ENCODE measurements at places on chromosomes 7 and 10.

- H3K36me3 ChIP-seq: peaks cover 72% of the 10 kb centered on the region
- H3K27ac ChIP-seq: no peak overlapping the region
- DNase-seq: no peak
- no peaks in the 10 kb centered on the region for H3K27me3 ChIP-seq
- no peaks in the 10 kb centered on the region for H3K4me1 ChIP-seq
Observed at GRCh38 chr7:138564365-138564764, 104.3 kb downstream of the TRIM24 start.

- no peaks in the 10 kb centered on the region for H3K4me1 ChIP-seq
- H3K27me3 ChIP-seq: peaks cover 2% of the 10 kb centered on the region
- H3K36me3 ChIP-seq: no peaks in the 10 kb centered on the region
Observed at GRCh38 chr7:38506756-38507155, 124.4 kb downstream of the AMPH start.

DNA sequence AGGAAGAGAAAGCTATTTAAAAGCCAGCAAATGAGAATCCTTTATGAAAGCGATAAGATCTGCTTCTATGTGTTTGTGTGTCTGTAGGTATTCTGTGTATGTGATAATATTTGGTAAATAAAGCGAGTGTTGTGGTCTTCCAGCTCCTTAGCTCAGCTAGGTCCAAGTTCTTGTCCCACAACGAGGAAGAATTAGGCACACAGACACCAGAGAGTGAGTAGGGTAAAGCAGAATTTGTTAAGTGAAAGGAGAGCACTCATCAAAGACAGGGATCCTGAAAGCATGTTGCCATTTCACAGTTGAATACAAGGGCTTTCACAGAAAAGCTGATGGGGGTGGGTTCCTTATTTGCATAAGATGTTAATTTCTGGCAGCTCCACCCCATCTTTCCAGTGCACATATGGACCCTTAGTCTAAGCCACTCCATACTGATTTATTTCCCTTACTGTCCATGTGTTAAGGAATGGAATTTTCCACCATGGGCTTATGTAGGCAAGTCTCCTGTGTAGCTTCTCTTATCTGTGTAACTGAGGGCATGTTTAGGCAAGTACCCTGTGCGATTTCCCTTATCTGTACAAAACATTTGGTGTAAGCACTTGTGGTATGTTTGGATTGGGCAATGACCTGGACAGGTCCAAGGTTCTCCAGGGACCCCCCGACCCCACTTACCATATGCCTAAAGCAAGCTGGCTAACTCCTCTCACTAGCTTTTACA lies 165.9 kb upstream of the VIPR2 start:
- DNase-seq: no peak
- no peaks in the 10 kb centered on the region for H3K36me3 ChIP-seq
- no peak overlapping the region for H3K27ac ChIP-seq
- H3K27me3 ChIP-seq: peaks cover 4% of the 10 kb centered on the region

DNA sequence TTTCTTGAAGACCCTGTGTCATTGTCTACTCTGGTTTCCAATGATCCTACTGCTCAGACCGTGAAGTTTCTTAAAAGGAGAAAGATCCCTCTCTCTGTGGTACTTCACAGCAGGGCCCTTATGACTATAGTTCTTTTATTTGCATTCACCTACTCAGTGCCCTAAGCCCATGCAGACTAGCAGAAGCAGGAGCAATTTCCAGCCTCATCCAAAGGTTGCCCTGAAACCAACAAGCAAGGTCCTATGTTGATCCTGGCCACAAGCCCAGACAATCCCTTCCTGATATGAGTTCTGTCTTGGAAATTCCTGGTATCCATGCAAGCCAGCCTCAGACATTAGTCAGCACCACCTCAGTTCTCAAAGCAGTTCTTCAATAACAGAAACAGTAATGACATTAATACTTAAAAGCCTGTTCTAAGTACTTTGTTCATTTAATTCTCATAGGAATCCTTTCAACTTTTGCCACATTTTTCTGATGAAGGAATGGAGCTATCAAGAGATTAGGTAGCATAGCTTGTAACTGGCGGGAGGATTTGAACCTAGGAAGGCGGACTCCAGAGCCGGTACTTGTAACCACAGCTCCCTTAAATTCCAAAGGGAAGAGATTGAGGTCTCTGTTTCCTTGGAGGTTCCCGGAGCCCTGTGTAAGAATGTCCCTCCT lies 58.1 kb upstream of the ST8SIA6 start:
- H3K4me1 ChIP-seq: peaks cover 36% of the 10 kb centered on the region
- H3K27ac ChIP-seq: peak overlapping the region; percentile 40
- DNase-seq: no peak
- H3K4me3 ChIP-seq: peak overlapping the region; percentile 22

GRCh38 chr7:124403112-124403511 lies 362.5 kb downstream of the GPR37 start:
- H3K4me1 ChIP-seq: no peaks in the 10 kb centered on the region
- H3K36me3 ChIP-seq: no peaks in the 10 kb centered on the region
- no peak overlapping the region for H3K27ac ChIP-seq
- no peak overlapping the region for H3K4me3 ChIP-seq
- H3K27me3 ChIP-seq: no peaks in the 10 kb centered on the region

DNA sequence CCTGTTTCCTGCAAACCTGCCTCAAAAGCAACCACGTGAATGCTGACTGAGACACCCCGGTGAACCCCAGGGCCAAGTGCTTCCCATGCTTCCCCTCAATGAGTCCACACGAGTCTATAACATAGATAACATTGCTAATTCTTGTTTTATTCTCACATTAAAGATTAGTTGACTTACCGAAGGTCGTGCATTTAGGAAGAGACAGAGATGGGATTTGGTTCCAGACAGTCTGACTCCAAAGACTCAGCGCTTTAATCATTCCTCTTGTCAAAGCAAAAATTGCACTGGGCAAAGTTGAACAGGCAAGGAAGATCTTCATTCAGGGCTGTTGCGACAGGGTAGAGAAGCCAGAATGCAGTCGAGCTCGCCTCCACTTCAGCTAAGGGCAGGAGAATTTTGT lies 435.6 kb upstream of the C7orf33 start:
- H3K36me3 ChIP-seq: no peaks in the 10 kb centered on the region
- no peaks in the 10 kb centered on the region for H3K4me1 ChIP-seq
